ENCODE measurements at places on chromosomes 12 and 14.

DNA sequence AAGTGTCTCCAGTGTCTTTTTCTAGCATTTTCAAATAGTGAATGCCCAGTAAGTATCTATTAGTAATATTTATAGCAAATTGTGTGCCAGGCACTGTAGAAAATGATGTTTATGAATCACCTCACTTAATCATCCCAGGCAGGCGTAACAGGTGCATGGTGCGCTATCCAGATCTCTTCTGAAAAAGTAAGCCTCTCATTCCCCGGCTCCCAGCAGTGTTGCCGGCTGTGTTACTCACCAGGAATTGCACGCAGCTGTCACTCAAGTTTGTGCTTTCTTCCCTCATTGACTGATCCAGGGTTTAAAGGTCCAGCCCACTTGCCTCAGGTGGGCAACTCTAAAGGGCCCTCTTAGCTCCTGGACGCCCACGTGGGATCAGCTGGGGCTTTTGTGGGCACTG lies 173.8 kb upstream of the RASSF8 start:
- DNase-seq: peak; percentile 83

DNA sequence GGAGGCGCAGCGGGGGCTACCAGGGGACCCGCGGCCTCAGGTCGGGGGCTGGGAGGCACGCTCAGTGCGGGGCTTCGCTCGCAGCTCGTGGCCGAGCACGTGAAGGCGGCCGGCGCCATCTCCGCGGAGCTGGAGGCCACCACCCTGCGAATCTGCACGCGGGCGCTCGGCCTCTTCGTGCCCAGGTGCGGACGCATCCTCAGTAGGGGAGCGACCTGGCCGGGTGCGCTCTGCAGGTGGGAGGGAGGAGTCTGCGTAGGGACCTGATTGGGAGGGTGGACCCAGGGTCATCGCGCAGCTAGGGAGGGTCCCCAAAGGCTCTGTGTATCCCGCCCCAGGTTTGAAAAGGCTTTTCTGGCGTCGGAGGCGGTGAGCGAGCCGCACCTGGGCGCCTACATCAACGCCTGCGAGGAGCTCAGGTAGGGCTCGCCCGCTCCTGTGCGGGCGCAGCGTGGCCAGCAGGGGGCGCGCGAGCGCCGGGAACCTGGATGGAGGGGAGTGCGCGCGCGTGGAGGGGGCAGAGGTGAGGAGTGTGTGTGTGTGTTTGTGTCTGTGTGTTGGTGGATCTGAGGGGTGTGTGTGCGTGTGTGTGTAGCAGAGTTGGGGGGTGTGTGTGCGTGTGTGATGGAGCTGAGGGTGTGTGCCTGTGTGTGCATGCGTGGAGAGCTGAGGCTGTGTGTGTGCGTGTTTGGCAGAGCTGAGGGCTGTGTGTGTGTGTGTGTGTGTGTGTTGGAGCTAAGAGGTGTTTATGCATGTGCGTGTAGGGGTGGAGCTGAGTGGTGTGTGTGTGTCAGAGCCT lies 10.3 kb downstream of the EXOC3L4 start:
- DNase-seq: peak; percentile 69

- peak; percentile 51 for DNase-seq
Measured at GRCh38 chr12:66269757-66270383, 32.4 kb upstream of the HELB start.

- DNase-seq: no peak
Measured at GRCh38 chr14:94346841-94347240, 23.7 kb upstream of the SERPINA6 start.

- no peak for DNase-seq
Measured at GRCh38 chr12:65119063-65119462, 2.0 kb downstream of the WIF1 start.

- no peak for DNase-seq
Measured at GRCh38 chr14:68770553-68771286, 22.1 kb downstream of the ZFP36L1 start.

DNA sequence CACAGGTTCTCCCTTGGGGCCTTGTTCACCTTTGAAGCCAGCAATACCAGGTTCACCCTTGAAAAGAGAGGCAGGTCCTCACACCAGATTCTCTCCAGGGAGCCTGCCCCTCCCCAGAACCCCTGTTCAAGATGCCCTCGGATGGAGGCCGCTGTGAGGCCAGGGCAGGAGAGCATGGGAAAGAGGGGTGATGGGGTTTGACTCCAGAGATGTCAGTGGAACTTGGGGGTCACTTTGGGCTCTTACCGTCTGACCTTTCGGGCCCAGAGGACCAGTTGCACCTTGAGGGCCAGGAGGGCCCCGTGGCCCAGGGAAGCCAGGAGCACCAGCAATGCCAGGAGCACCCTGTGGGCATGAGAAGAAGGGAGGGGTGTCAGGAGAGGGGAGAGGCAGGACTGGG lies 17.4 kb downstream of the COL2A1 start:
- DNase-seq: no peak

GRCh38 chr12:4947253-4947652 lies 37.5 kb downstream of the KCNA1 start:
- no peak for DNase-seq

DNA sequence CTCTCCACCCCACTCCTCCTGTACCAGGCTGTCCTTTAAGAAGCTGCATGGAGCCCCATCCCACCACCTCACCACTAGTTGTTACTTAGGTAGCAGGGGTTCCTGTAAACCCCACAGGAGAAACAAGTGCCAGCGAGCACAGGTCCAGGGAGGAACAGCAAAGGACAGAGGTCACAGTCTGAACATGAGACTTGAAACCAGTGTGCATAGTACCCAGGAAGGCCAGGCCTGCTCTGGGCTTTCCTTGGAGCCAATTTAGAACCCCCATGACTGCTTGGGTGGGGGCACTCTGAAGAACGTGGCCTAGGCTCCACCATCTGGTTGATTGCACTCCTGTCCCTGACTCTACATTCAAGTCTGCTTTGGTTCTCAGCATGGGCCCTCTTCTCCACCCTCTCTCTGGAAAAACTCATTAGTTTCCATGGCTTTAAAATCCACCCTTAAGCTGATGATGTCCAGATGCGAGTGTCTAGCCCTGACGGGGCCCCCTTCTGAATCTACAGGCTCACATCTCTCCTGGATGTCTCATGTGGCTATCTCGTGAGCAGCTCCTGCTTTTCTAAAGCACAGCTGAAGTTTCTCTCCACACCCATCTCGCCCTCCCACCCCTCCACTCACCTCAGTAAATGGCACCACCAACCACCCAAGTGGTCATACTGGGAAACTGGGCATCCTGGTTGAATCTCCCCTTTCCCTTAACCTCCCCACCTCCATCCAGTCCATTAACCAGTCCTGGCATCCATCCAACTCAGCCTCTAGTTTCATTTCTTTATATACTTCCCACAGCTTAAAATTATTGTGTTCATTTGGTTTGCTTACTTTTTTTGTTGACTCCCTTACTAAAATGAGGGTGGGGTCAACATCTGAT lies 8.4 kb downstream of the KRT3 start:
- no peak for DNase-seq

- no peak for DNase-seq
Measured at GRCh38 chr14:97539411-97539795, 742.2 kb downstream of the VRK1 start.

DNA sequence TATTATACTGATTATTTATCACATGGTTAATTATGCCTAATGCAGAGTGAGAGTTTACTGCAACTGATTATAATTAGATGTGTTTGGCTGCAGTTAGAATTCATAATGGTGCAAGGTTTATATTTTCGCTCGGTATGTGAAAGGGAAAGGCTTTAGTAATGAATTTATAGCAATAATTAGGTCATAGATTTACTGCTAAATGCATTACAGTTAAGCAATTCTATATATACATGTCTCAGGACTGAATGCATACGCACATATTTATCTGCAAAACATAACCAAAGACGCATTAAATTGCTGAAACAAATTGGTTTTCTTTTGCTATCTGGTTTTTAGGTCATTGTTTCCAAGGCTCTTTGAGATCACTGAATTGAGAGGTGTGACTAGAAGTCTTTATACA lies 428.1 kb upstream of the PDE3A start:
- DNase-seq: no peak

DNA sequence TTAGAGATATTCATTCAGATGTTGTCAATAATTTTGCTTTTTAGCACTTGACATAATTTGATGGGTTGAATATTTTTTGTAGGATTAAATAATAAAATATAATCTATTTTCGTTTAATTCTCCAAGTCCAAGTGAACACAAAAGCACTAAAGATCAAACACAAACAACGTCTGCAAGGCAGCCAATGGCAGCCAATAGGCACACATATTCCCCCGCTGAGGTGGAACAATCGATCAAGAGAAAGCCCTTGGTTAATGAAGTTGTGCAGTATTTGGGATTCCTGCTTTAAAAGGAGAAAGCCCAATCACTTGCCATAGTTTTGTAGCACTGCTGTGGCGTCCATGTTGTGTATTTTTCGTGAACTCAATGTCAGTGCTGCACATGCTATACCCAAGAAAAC lies 1.5 kb downstream of the DHRS7 start:
- DNase-seq: no peak
